ENCODE measurements at places on chromosomes 12 and 14.
A peak's percentile ranks its signal among the peaks of the same experiment; 100 is the strongest.

GRCh38 chr12:52004042-52004648 is 2.6 kb upstream of the TAMALIN start:
- peak; percentile 91 for DNase-seq

GRCh38 chr14:34252227-34252626 is 209.8 kb downstream of the SPTSSA start:
- DNase-seq: no peak

DNA sequence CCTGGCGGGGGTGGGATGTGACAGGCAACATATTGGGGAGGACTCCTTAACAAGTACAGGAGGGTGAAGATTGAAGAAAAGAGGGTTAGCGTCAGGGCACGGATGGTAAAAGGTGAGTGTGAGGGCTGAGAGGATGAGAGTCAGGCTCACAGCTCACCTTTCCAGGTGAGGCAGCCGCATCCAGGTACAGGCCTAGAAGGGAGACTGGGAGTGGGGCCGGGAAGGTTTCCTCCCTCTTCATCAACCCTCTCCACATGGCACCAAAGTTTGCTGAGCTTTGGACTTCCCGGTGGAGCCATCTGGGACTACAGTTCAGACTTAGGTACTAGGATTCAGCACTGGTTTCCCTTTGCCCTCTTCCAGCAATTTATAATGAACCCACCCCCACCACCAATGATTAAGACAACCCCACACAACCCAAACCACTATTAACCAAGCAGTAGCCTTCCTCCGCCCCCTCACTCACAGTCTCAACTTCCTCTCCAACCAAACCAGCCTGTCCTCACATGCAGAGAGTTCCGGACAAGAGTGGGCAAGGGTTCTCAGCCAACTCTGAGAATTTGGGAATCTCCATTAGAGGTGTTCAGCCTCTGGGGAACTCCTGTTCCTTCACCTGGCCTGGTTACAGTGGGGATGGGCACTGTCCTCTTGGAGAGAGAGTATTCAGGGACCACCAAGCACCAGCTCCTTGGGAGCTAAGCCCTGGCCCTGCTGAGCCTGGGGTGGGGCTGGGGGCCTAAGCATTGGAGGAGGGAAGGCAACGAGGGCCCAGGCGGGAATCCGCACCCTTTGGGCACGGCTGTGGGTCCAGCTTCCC is 2.4 kb upstream of the HOXC4 start:
- DNase-seq: peak; percentile 59

GRCh38 chr12:77785211-77785610 is 45.5 kb upstream of the NAV3 start:
- DNase-seq: no peak

GRCh38 chr14:52029881-52030280 is 39.0 kb downstream of the NID2 start:
- no peak for DNase-seq

- DNase-seq: no peak
Measured at GRCh38 chr12:132634411-132634990, 15.9 kb downstream of the P2RX2 start.

DNA sequence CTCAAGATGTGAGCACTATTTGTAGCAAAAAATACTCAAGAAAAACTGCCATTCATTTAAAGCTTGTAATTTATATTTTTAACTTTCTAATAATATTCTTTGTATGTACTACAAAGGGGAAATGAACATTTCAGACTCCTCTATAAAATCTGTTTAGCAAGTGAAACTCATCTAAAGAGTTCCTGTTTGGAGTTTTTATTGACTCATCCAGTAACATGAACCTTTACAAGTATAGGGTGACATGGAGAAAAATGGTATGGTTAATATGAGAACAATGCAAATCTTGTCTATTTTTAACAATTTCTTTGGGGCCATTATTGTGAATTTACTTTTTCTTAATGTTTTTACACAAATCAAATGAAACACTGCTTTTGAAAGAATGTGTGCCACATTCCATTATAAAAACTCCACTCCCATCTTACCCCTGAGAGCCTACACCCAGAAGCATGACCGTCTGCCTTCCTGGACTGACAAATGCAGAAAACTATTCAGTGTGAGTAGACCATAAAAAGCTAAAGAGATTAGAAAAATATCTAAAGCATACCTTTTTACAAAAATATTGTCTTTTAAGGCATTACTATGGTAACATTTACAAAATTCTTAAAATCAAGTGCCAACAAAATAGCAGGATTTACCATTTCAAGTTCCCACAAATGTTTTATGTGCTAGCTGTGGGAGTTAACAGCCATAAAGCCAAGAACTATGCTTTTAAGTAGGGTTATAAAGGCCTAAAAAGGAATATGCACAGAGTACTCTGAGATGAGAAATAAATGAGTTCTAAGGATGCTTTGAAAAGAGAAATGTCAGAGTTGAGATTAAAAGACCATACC is 144.0 kb downstream of the ADAMTS20 start:
- no peak for DNase-seq

GRCh38 chr12:33602515-33602914 is 162.9 kb upstream of the SYT10 start:
- no peak for DNase-seq

GRCh38 chr12:6438345-6438744 is 6.4 kb upstream of the CD27 start:
- no peak for DNase-seq

GRCh38 chr12:49255857-49256637 is 8.8 kb upstream of the TUBA1C start:
- DNase-seq: no peak

- no peak for DNase-seq
Measured at GRCh38 chr12:73161970-73162369, 889.8 kb downstream of the TRHDE start.

- DNase-seq: no peak
Measured at GRCh38 chr14:80906946-80907345, 34.6 kb downstream of the CEP128 start.

- DNase-seq: peak; percentile 69
Measured at GRCh38 chr12:88958153-88958552, 377.9 kb upstream of the KITLG start.

DNA sequence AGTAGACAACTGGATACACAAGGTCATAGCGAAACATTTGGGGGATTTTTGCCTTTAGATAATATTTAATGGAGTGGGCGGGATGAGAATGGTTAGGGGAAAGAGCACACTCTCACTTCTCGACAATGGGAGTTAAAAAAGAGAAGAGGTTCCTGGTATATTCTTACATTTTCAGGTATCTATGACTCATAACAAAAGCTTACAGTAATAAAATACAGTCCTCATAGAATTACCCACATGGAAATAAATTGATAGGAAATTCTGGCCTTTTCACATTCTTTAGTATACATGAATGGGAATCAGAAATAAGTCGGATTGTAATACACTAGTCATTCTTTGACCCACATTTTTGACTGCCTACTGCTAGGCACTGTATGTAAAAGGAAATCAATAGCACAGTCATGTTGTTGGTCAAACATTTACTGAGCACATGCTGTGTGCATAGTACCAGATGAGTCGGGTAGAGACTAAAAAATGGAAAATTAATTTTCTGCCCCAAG is 8.2 kb upstream of the CRADD start:
- DNase-seq: no peak

- DNase-seq: no peak
Measured at GRCh38 chr14:92398888-92399636, 76.1 kb downstream of the SLC24A4 start.

DNA sequence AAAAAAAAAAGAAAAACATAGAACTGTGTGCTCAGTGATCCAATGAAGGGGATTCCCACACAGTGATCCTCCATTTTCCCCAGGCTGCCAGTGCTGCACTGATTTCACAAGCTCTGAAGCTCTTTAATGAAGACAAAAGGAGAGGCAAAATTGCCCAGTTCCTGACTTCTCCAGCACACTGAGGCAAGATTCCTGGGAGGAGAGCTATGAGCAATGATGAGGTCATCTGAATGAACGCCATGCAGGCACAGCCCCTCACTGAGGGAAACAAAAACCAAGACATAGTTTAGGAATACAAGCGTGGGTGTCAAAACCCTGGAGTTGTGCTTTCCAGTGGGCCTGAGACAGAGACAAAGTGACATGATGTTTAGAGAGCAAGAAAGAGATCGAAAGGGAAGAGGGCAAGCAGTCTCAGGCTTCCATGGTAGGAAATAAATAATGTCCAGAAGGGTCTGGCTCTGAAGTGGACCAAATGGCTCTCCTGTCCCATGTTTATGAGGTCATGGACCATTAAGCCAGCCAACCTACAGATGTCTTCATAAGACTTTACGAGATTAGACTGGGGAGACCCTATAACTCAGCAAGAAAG is 40.9 kb upstream of the SMUG1 start:
- no peak for DNase-seq

DNA sequence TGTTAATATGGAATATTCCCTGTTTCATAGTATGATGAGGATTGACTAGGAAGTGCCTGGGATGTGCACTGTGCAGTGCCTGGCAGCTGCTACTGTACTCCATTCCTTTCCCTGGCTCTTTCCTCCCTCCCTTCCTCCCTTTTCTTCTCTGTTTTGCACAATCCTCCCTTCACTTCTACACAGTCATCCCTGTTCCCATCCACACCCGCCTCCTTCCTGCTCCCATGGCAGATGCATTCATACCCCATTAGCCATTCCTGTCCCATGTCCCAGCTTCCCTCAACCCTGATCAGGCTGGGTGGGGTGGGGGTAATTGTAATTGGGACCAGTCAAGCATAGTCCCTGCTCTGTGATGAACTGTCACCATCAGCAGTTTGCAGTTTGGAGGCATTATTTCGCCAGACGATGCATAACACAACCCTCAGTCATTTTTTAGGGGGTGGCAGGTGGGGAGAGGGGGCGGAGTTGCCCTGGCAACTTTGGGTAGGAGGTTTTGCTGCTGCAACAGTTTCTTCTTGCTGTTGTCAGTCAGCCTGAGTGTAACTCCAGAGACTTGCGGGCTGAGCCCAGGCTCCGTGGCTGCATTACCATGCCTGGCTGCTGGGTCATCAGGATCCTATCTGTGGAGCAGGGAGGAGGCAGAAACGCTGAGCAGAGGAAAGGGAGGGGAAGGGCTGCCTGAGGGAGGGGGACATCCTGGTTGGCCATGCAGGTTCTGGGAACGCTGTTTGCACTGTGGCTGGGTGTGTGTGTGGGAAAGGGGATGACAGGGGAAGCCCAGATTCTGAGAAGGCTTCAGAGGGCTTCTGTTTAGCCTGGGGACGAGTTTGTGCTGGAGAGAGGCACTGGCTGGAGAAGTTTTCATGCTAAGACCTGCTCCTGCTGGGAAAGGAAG is 4.1 kb upstream of the KRT84 start:
- no peak for DNase-seq

DNA sequence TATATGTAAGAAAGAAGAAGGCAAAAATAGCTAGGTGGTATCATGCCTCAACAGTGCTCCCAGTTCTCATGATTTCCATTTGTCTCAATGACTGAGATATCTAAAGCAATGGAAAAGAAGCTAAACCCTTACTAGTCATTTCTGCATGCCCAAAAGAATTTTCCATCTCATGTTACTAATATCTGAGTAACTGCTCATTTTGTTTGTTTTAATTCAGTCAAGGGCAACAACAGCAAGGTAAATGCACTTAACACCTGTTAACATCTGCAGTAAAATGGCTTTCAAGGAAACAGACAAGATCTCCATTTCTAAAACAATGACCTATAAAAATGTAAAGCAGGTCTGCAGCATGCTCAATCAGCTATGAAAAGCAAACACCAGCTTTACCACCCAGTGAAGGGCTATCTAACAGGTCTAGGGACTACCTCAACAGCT is 19.4 kb upstream of the SELPLG start:
- DNase-seq: peak; percentile 72

DNA sequence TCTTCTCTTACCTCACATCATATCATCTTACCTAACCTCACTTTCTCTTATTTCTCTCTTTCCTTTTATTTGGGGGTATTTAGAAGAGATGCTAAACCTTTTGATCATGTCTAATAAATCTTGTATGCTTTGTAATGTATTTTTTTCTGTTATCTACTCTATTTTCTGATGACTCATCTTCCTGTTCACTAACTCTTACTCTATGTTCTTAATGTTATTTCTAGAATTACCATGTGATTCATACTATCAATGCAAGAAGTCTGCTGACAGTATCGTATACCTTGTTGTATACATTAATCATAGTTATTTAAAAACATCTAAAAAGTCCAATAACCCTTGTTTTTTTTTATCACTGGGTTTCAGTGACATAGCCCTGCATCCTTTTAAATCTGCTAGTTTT is 62.3 kb downstream of the MGAT4C start:
- no peak for DNase-seq

- no peak for DNase-seq
Measured at GRCh38 chr12:72790273-72790672, 518.1 kb downstream of the TRHDE start.

DNA sequence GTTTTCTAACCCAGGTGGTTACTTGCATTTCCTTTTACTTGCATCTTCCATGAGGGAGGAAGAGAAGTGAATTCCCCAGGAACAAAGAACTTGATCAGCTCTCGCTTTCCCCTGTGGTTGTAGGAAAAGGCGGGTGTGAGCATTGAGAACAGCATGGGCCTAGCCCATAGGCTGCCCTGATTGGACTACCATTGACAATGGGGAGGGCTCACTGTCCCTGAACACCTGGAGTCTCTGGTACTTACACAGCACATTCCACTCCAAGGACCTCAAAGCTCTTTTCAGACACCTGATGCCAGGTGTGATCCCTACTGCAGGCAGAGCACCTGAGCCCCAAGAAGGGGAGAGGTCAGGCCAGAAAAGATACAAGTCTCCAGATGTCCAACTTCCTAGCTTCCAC is 25.0 kb downstream of the MAX start:
- DNase-seq: no peak

DNA sequence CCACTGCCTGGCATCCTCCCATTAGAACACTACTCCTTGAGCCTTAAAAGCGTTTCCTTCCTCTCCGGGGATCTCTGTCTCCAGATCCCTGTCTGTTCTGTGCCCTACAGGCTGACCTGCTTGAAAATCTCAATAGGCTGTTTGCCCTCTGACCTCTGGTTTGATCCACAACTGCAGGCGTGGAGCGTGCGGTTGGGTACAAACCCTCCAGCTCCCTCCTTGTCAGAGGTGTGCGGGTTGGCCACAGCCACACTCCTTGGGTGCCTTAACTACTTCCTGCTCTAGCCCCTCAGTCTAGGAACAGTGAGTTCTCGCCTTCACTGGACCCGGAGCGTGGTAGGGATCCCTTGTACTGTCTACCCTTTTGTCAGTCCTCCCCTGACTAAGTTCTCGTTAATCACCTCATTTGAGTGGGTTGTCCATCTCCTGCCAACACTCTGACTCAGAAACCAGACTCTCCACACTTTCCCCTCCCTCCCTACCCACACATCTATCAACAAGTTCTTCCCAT is 33.1 kb downstream of the CMKLR1 start:
- DNase-seq: no peak

DNA sequence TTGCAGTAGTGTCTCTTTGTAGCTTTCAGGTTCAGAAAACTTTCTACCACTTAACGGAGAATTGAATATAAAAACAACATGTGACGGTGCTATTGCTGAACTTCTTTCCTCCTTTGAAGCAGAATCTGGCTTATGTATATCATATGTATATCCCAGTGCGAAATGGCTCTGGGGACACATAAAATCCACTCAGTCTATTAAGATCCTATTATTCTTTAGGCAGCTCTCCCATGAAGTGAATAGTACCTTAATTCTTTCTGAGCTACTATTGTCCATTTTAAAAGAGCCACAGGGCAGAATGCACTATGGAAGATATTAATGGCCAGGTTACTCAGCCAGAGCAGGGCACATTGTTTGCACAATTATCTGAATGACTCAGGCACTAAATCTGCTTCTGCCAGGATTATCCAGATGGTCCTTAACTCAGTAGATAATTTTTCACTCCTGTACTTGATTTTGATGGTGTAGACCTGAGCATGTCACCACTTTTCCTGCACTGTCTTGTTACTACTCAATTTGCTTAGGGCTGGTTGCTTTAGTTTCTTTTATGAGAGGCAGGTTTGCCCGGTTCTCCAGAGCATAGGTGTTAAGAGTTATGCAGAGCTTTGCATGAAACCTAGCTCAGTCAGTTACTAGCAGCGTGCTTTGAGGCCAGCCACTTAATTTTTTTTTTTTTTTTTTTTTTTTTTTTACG is 5.5 kb downstream of the CNTN1 start:
- DNase-seq: peak; percentile 96

All from NCI-H69 (cell line).